Esophagus muscularis mucosa (tissue), 4 donors: ENCODE measurements at places on chromosomes 2 and 18. TPM values are rescaled to one million over a fixed set of nuclear protein-coding genes. Genes with fewer than 3 reads are reported as not detected.

DNA sequence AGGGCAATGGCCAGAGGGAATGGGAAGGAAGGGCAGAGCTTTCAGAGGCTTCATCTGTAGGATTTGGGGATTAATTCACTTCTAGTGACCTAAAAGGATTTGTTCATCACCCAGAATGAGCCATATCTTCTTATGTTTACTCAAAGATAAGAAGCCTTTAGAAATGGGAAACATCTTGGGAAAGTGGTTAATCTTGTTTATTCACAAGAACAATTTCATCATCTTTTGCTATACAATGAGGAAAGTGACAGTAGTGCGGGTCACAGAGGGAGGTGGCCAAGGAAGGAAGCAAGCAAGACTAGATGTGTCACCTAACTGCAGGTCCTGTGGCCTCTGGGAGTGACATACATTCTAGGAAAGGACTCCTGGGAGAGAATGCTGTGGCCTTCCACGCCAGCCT lies 140.4 kb upstream of the ALPP start:
- DNase-seq: no peak

GRCh38 chr2:97868986-97869721 lies 126.6 kb downstream of the TMEM131 start:
- no peak for DNase-seq

GRCh38 chr18:5618047-5618688 lies 74.4 kb upstream of the EPB41L3 start:
- no peak for DNase-seq

DNA sequence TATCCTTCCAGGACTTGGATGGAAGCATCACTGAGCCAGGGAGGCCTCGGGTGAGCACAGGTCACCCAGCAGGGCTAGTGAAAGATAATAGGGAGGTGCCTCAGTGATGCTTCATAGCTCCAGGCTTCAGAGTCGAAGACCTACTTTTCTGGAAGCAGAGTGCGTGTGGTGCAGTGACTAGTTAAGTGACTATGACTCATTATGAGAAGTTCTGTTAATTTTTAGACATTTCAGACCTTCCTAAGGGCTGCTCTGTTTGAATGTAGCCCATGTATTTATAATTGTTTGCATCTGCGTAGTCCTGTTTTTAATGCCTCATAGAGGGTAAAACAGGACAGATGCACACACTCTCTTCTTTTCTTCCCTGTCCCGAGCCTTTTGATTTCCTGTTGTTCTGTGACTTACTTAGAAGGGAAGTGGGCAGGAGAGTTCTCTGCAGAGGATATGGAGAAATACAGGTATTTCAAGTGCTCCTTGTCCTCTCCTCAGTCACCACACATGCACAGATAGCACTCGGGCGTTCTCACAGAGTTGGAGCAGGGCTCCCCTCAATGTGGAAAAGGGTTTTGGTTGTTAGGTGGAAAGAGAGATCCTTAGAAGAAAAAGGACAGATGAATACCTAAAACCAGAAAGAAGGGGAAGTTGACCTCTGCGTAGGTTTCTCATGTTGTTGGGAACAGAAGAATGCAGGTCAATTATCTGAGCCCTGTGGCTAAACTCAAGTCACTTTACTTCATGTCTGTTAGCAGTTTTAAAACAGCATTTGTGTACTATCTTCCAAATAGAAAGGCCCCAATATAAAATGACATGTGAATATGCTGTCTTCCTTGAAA lies 34.7 kb downstream of the RALB start:
- DNase-seq: no peak

Gene MEP1B
- not detected for total RNA-seq
